ENCODE measurements at places on chromosomes 13 and 19.
A peak's percentile ranks its signal among the peaks of the same experiment; 100 is the strongest.

GRCh38 chr19:17721111-17721628 is 1.9 kb downstream of the MAP1S start:
- no peak for DNase-seq

DNA sequence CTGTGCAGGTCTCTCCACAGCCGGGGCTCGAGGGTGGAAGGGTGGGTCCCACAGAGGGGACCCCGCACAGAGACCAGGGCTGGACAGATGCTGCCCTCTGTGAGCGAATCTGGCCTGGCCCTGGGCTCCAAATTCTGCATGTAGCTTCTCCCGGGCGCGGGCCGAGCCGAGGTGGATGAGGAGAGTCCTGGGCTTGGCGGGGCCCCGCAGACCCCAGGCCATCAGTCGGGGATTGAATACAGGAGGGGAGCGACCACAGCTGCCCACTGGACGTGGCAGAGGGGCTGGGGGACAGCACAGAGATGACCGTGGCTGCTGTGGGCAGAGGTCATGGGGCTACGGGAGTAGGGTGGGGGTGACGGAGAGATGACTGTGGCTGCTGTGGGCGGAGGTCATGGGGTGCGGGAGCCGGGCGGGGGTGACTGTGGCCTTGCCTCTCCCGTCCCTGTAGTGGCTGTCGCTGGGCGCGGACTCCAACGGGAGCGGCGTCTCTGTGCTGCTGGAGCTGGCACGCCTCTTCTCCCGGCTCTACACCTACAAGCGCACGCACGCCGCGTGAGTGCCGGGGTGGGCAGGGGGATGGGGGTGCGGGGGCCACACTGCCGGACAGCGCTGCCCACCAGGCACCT is 15.5 kb downstream of the NCLN start:
- DNase-seq: no peak

DNA sequence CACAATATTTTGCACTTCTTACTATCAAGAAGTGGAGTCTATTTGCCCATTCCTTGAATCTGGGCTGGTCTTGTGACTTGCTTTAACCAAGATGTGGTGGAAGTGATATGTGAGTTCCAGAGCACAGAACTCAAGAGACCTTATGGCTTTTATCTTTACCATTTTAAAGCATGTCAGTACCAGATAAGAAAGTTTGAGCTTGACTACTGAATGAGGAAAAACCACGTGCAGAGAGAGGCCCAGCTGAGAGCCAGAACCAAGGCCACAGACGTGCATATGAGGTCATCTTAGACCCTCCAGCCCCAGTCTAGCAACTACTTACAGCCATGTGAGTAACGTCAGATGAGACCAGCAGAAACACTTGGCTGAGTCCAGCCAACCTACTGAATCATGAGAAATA is 6.3 kb upstream of the CDK8 start:
- no peak for DNase-seq

- DNase-seq: no peak
Measured at GRCh38 chr13:58376775-58377174, 745.2 kb downstream of the PCDH17 start.

GRCh38 chr13:112931028-112931934 is 37.7 kb upstream of the MCF2L start:
- no peak for DNase-seq

- no peak for DNase-seq
Measured at GRCh38 chr19:22814124-22814523, 18.0 kb upstream of the ZNF723 start.

DNA sequence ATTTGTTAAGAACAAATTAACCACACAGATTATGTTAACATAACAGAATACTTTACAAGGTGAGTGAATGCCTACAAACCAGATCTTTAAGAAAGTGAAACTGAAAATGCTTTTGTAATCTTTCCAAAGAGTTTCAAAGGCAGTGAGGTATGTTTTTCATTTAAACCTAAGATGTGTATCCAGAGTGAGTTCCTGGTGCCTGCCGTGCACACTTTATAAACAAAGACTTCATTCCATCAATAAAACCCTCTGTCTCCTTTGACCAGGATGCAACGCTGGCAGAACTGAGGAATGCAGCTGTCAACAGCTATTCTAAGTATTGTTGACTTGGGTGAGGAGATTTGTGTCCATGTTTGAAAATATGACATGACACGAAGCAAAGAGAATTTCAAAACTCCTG is 344.6 kb downstream of the DNAJC15 start:
- no peak for DNase-seq

DNA sequence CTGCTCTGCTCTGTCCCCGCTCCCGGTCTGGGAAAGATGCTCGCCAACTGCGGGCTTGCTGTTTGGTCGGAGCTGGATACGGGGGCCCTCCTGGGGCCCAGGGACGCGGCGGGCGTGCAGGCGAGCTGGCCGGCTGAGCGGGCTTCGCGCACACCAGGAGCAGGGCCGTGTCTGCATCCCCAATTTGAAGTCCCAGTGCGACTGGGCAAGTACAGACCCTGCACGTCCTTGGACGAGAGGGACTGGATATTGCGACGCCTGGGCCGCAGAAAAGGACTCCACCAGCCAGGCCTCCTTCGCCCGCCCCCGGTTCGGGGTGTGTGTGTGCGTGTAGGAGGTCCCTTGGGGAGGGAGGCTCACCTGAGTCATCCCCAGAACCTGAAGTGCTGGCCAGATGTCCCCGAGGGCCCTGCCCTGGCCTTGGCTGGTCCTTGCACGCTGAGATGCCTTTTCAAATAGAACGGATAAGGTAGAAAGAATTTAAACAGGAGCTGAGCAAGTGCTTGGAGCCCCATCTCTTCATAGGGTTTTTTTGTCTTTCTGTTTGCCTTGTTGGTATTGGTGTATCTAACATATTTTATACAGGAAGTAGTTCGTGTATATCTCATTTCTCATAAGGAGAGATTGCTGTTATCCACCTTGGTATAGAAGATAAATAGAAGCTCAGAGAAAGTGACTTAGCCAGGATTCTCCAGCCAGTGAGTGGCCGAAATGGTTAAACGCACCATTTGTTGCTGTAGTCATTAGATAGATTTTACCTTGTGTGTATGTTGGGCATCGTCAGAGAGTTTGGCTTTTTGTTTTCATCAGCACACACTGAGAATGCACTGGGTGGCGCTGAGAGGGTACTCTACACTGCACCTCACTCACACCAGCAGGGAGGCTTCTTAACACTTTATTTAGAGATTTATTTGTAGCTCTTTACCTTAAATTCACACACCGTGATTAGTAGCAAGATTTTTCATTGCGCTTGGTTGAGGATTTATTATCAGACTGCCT is 1.1 kb downstream of the NAXD start:
- DNase-seq: peak; percentile 25

DNA sequence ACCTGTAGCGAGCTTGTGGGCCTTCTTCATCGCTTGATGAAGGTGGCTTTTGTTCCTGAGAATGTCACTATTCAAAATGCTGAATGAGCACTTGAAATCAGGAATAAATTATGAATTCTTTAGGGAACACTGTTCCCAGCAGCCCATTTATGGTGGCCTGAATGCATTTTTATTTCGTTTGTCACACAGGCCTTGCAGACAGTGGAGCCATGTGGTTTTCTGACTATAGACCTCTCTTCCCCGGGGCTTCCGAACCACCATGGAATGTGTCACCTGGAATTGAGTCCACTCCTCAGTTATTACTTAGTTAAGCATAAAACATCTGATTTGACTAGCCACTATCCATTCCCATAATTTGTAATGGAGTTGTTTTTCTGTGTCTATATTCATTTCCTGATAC is 396.9 kb downstream of the IRS2 start:
- DNase-seq: no peak

GRCh38 chr13:71863254-71863865 is 3.6 kb downstream of the DACH1 start:
- DNase-seq: no peak

- DNase-seq: no peak
Measured at GRCh38 chr13:26678796-26679195, 81.8 kb downstream of the GPR12 start.

GRCh38 chr19:4774136-4774535 is 17.4 kb upstream of the FEM1A start:
- no peak for DNase-seq

- no peak for DNase-seq
Measured at GRCh38 chr13:28817204-28817603, 2.9 kb upstream of the MTUS2 start.

- no peak for DNase-seq
Measured at GRCh38 chr13:46561691-46562090, 8.7 kb downstream of the LRCH1 start.

- DNase-seq: no peak
Measured at GRCh38 chr13:52020191-52020590, 4.3 kb upstream of the UTP14C start.

DNA sequence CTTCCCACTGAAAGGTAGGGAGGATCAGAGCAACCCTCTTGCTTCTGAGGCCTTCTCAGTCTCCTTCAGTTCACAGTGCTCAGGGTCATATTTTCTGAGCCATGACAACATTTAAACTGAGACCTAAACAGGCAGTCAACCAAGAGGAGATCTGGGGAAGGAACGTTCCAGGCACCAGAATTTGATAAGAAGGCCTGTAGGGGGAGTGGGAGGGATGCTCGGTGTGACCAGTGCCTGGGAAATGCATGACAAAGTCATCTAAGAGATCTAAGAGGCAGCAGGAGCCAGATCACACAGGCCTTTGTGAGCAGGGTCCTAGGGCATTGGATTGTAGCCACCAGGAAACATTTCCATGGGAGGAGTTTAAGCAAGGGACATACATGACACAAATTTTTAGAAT is 71.6 kb downstream of the SHISA2 start:
- no peak for DNase-seq

GRCh38 chr19:12796146-12797071 is 5.1 kb downstream of the JUNB start:
- no peak for DNase-seq

DNA sequence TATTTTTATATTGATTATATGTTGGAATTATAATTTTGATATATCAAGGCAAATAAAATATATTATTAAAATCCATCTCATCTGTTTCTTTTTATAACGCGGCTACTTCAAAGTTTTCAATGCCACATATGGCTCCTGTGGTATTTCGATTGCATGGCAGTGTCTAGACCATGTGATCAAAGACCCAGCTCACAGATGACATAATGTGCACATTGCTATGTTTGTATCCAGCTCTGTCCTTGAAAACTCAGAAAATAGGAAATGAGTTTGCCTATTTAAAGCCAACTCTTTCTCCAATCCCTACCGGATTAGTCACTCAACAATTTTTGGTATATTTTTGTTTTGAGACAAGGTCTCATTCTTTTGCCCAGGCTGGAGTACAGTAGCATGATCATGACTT is 26.2 kb downstream of the TMTC4 start:
- no peak for DNase-seq

DNA sequence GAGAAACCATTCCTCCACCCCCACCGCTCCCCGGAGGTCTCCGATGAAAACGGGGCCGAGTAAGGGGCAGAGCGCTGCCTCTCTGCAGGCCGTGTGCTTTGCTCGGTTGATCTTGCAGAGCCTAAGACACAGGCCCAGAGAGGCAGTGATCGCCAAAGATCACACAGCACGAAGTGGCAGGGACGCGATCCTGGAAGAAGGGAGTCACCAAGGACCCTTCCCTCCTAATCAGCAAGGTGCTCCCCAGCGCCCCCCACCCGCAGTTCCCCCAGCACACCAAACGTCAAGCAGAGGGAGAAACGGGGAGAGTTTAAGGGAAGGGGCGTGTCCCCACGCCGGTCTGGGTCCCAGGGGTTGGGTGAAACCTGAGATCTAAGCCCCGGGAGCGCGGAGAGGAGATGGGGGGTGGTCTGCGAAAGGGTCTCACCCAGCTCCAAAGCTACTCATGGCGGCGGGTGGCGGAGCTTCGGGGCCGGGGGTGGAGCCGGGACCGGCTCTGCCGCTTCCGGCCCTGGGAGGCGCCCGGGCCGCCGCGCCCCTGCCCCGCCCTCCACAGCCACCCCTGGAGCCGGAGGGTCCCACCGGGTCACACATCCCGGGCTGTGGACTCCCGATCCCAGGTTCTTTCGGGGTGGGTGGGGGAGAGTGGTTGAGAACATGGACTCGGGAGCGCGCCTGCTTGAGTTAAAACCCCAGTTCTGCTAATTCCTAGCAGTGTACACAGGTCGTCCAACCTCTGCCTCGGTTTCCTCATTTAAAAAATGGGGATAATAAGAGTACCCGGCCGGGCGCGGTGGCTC is at the start of gene EML2:
TSS of gene EML2 (minus strand) at position 468 of the 800 bp plus-strand sequence. CDS start at position 447, 21 bp downstream.
- DNase-seq: no peak

- DNase-seq: no peak
Measured at GRCh38 chr13:110855363-110855762, 59.5 kb downstream of the ANKRD10 start.

- no peak for DNase-seq
Measured at GRCh38 chr13:114212158-114212495, 22.6 kb upstream of the CDC16 start.

- DNase-seq: no peak
Measured at GRCh38 chr13:61255040-61255796, 160.4 kb downstream of the PCDH20 start.

DNA sequence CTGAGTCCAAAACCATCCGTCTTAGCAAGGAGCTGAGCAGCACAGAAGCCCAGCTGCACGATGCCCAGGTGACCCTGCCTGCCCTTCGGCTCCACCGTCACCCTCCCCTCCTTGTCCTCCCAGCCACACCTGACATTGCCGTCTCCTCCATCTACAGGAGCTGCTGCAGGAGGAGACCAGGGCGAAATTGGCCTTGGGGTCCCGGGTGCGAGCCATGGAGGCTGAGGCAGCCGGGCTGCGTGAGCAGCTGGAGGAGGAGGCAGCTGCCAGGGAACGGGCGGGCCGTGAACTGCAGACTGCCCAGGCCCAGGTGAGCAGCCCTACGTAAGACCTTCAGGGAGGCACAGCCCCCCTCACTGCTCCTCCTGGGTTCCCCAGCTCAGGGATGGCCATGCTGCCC is 49.1 kb downstream of the KCNC3 start:
- DNase-seq: no peak

DNA sequence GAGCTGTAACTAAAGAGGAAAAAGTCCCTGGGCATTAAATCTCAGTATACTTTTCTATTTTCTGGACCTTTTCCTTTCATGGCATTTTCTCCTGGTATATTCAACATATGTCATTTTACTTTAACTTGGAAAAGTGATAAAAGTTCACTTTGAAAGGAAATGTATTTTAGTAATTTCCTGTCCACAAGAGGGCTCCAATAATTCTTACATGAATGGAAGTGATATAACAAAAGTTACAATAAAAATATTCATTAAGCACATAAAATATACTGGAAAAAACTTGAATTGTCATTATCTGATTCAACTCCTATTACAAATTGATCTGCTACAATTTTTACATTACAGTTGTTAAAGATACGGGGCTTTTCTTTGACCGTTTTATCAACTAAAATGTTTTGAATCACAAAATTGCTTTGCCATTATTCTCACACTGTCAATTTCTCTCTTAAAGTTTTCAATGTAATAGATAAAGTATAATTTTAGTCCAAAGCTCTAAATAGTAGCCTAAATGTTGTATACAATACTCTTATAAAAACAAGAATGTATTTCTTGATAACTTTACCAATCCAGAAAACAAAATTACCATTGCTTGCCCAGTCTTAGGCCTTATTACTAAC is 4.9 kb downstream of the UBL3 start:
- DNase-seq: no peak

GRCh38 chr13:109879338-109879737 is 93.0 kb upstream of the IRS2 start:
- no peak for DNase-seq

- no peak for DNase-seq
Measured at GRCh38 chr13:36090592-36090991, 40.6 kb downstream of the DCLK1 start.

- DNase-seq: no peak
Measured at GRCh38 chr13:80012251-80012650, 328.7 kb downstream of the SPRY2 start.

- no peak for DNase-seq
Measured at GRCh38 chr13:59337070-59337469, 826.7 kb downstream of the DIAPH3 start.
